Skin of body (tissue), 3 donors: ENCODE measurements at places on chromosomes 6 and 20. TPM values are rescaled to one million over a fixed set of nuclear protein-coding genes. Genes with fewer than 3 reads are reported as not detected.

MYLIP gene
- 59.2 TPM for total RNA-seq

NOTCH4 gene
- 8.1 TPM for total RNA-seq

HLA-DPB1 gene
- total RNA-seq = 19.6 TPM

TPD52L1 gene
- 15.6 TPM for total RNA-seq

LBP gene
- 0.30 TPM for total RNA-seq

OLIG3 gene
- total RNA-seq = not detected

DNMT3B gene
- total RNA-seq = 2.5 TPM

SEMG1 gene
- total RNA-seq = not detected

HRH3 gene
- 0.10 TPM for total RNA-seq

MAFB gene
- 20.6 TPM for total RNA-seq

OPN5 gene
- not detected for total RNA-seq

LY6G6C gene
- 20.4 TPM for total RNA-seq

SMLR1 gene
- not detected for total RNA-seq

SLC35D3 gene
- total RNA-seq = 0.10 TPM

SYTL3 gene
- 2.7 TPM for total RNA-seq

TENT5A gene
- 45.5 TPM for total RNA-seq

FHL5 gene
- total RNA-seq = 1.5 TPM

RIPOR3 gene
- 16.1 TPM for total RNA-seq

ABCC10 gene
- total RNA-seq = 9.6 TPM

KIAA0408 gene
- 25.9 TPM for total RNA-seq
